ENCODE measurements at places on chromosomes 16 and 17.
A peak's percentile ranks its signal among the peaks of the same experiment; 100 is the strongest.

DNA sequence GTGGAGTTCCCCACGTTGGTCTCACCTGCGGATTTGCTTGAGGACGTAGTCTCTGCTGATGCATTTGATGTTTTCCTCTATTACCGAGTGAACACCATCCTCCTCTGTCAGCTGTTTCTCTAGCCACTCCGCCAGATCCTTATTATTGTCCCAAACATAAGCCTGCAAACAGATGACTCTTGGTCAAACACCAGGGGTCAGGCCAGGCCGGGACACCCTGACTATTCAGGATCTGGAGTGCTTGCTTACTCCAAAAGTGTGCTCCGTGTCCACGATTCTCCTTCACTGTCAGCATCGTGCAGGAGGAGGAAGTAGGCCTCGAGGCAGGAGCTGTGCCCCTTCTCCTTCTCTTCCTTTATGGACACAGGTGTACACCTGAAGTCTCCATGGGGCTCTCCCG, 140.2 kb downstream of the AATF start:
- DNase-seq = no peak

DNA sequence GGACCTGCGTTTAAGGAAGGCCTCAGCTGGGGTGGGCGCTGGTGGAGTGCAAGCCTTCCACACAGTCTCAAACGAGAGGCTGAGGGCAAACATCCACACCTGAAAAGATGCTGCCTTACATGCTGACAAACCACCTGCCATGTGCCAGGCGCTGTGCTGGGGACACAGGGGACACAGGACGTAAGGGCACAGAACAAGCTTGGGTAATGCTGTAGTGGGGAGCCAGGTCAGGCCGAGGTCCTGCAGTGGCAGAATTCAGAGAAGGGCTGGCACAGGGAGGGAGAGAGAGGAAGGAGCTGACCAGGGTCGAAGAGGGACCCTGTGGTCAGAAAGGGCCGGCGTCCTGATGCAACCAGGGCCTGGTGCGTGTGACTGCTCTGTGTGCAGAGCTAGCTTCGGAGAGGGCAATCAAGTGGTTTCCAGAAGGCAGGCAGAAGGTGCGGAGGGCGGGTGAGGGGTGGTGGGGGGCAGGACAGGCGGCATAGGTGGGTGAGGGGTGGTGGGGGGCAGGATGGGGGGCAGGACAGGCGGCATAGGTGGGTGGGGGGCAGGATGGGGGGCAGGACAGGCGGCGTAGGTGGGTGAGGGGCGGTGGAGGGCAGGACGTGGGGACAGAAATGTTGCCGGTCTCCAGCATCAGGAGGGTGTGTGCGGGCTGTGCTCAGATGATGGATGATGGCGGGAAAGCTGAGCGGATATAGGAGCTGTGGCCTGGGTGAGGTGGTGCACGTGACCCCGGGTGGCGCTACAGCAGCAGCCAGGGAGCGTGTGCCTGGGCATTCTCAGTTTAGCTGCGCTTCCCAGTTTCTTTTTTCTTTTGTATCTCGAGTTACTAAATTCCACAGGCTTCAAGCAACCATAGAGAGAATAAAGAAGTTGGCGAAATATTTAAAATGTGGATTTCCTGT, 18.8 kb downstream of the TELO2 start:
- DNase-seq = no peak

DNA sequence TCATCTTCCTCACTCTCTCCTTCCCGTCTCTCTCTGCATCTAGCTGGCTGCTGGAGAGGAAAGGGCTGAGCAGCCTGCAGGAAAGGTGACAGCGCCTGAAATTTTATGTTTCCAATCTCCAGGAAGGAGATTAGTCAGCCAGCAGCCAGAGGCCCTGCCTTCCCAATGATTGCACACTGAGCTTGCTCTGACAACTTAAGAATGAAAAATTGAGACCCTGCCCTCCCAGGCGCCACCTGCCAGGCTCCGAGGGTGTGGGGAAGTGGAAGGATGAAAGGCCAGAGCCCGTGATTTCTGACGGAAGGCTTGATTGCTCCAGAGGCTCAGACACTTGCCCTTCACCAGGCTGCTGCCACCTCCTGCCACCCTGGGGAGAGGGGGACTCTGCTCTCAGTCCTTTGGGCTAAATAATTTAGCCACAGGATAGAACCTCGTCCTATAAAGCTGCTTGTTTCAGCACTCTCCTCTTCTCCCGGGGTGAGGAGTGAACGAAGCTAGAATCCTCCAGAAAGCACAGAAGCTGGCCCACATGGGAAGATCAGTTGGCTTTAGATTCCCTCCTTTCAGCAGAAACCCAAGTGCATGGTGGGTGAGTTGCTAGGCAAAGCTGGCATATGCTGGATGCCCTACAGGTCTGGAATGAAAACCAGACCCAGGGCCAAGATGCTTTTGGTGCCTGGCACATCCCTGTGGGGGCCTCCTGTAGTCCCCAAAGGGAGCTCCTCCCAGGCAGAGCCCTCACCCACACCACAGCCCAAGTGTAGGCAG, 33.5 kb downstream of the GRIN2C start:
- no peak for DNase-seq

- no peak for DNase-seq
These were observed 122.1 kb downstream of the CA10 start for GRCh38 chr17:52036416-52036815.

DNA sequence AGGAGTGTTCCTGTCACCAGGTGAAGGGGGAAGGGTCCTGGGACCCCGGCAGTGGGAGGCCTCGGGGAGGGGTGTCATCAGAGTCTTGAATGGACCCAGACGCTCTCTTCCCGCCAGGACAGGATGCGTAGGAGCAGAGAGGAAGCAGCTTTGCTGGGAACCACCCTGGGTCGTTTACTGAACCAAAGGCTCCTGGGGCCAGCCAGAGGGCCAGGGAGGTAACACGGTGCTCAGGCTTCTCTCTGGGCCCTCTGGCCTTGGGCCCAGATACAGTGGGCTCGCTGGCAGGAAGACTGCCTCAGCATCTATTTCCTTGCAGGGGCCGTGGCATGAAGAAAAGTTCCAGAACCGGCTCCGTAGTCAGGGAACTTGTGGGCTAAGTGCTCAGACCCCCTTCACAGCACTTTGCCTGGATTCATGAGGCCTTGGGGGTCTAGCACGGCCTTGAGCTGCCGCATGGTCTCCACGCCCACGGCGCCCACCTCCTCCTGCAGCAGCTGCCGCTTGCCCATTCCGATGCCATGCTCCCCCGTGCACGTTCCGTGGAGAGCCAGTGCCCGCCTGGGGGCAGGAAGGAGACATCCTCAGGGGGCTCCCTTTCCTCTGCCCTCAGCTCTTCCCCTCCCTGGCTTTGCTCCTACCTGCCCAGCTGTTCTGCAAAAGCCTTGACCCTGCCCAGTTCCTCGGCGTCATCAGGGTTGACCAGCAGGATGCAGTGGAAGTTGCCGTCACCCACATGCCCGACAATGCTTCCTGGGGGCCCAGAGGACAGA, 4.4 kb downstream of the LDHD start:
- DNase-seq = no peak

DNA sequence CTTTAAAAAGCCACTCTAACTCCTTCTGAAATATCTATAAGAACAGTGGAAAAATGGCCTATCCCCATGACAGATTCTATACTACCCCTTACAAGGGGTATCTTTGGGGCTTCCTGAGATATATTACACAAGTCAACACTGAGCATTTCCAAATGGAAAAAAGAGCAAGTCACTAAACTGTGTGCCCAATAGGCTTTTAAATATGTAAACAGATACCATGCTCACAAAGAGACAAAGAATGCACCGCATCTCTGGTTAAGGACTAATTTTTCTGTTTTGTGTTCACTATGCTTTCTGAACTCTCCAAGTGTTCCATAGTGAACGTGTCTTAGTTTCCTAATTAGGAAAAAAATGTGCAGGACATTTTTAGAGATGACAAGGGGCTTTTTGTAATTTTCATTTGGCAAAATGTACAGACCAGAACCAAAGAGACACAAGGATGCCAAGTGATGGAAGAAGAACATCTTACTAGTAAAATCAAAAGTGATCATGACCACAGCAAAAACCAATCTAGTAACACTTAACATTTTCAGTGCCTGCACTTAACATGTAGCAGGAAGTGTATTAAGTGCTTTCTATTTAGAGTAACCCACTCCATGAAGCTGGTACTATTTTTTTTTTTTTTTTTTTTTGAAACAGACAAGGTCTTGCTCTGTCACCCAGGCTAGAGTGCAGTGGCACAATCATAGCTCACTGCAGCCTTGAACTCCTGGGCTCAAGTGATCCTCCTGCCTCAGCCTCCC, 21.5 kb downstream of the MYH11 start:
- no peak for DNase-seq

DNA sequence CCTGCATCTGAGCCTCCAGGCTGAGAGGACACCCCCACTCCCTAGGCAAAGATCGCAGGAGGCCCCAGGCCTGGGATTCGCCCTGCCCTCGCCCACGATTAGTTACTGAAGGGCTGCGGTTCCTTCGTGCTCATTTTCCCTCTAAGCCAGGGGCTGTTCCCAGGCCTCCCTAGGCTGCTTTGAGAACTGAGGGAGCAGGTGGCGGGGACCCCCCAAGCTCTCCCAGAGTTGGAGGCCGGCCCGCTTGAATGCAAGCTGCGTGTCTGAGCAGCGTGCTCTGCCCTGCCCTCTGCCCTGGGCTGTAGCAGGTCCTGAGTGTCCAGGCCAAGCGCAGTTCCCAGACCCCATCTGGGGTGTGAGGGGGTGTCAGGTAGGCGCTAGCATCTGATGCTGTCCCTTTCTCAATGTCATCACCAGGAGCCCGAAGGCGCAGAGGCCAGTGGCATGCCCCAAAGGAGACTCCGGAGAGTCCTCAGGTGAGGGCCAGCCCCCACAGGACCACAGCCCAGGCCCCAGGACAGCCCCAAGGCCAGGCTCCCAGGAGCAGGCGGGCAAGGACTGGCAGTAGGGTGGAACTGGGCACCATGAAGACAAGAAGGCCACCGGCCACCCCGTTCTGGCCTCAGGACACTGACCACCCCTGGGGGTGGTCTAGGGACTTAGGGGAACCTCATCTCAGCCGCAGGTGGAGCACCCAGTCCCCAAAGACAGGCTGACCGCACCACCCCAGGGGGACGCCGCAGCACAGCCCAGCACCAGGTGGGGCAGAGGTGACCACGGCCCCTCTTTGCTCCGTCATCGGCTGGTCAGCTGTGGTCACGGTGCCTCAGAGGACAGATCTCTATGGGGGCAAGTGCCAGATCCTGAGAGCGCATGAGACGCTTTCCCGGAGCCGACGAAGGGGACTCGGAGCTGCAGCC, 14.6 kb downstream of the ENDOV start:
- DNase-seq = no peak

DNA sequence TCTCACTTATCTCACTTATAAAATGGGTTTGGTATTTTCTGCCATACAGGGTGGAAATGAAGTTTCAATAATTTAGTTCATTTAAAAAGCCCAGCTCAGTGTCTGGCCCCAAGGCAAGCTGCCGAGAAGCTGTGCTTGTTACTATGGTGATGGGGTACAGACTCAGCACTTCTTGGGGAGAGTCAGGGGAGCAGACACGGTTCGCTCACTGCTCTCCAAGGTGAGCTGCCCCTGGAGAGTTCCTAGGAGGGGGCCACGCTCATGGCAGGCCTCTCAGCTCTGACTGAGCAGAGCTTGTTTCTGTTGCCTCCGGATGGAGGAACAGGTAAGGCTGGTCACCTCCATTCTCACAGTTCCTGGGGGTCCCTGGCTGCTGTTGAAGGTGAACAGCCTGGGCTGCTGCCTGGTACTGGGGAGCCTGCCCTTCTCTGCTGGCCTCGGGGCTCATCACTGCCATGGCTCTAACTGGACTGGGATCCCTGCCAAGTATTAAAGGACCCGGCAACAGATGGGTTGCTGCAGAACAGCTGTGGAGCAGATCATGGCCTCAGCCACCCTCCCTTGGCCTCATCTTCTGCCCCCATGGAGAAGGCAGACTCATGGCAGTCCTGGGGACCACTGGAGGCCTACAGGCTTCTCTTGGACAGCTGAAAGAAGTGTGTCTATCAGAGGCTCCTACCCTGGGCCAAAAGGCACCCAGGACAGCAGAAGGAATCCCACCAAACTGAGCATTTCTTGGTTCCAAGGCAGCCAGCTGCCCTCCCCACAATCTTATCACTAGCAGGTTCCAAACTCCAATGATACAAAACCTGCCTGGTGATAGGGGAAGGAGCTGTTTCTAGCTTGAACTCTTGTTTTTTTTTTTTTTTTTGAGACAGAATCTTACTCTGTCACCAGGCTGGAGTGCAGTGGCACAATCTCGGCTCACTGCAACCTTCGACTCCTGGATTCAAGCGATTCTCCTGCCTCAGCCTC, 25.9 kb upstream of the SPATA32 start:
- no peak for DNase-seq

DNA sequence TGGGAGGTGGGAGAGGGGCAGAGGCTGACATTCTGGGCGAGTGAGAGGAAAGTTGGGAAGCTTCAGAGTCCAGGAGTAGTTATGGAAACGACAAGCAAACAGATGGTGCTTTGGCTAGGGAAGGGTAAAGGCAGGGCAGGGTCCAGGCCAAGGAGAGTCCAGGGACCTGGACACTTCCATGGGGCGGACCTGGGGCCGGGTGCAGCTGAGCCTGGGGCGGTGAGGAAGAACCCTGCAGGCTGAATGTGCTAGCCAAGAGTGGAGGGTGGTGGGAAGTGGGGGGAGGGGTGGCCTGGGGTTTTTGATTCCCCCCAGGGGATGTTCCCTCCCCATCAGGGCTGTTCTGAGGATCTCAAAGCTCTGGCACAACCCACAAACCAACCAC, 2.6 kb downstream of the PPP1R9B start:
- no peak for DNase-seq

DNA sequence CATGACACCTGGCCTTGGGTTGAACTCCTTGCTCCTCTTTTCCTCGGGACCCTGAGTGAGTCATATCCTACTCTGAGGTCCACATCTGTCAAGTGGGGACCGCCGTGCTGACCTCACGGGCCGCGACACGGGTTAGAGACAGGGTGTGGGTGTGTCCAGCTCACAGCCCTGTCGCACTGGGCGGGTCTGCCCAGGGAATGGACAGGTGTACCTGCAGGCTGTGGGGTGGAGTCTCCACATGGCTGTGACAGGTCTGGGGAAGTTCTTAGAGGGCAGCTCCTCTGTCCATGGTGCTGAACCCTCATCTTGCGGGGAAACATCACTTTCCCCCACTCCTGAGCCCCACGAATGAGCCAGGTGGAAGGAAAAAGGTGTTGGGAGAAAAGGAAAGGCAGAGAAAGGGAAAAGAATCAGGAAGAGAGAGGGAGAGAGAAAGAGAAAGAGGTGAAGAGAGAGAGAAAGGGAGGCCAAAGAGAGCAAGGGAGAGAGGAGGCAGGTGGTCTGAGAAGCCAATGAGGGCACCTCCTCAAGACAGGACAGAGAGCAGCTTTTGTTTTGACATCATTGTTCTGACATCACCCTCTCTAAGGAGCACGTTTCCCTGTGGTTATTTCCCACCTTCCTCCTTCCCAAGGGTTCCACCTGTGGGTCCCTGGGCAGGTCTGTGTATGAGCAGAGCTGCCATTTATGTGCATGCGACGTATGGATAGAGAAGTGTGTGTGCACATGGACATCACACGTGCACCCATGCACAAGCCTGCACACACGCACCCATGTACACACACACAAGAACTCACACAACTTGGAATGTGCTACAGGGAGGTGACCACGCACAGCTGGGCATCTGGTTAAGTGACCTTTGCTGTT, 32.6 kb upstream of the CBFA2T3 start:
- peak; percentile 32 for DNase-seq

GRCh38 chr17:35052780-35053179, 10.7 kb downstream of the RFFL start:
- no peak for DNase-seq

GRCh38 chr17:65364438-65364837, 197.0 kb downstream of the AXIN2 start:
- DNase-seq = no peak

- no peak for DNase-seq
These were observed 2.0 kb downstream of the P2RX1 start for GRCh38 chr17:3914312-3914670.
